ENCODE measurements at places on chromosomes 6 and 20. TPM values are rescaled to one million over a fixed set of nuclear protein-coding genes. Genes with fewer than 3 reads are reported as not detected.

The DBNDD2 gene
- total RNA-seq, result 36.6 TPM

The CMTR1 gene
- 21.2 TPM for total RNA-seq

The SLC17A9 gene
- 33.6 TPM for total RNA-seq

The ADGRB3 gene
- 1.4 TPM for total RNA-seq

The MUC21 gene
- not detected for total RNA-seq

The PPP1R3D gene
- total RNA-seq, result 5.7 TPM

The RAET1L gene
- 0.65 TPM for total RNA-seq

The SMPDL3A gene
- 7.0 TPM for total RNA-seq

The LY6G6D gene
- total RNA-seq, result not detected

The TRIM15 gene
- not detected for total RNA-seq

The HSPA1B gene
- 83.3 TPM for total RNA-seq

The SLC35F1 gene
- 0.33 TPM for total RNA-seq

The LAMA5 gene
- total RNA-seq, result 226 TPM

The GHRH gene
- total RNA-seq, result not detected

The ADGB gene
- total RNA-seq, result not detected

The SPATA25 gene
- 0.16 TPM for total RNA-seq

The MYMX gene
- 0.25 TPM for total RNA-seq

The TCF15 gene
- total RNA-seq, result not detected

The TBCC gene
- total RNA-seq, result 34.2 TPM

The MAS1 gene
- total RNA-seq, result not detected

The EPPIN gene
- total RNA-seq, result not detected

The TRPC4AP gene
- total RNA-seq, result 94.4 TPM

The SRMS gene
- not detected for total RNA-seq

The E2F1 gene
- 28.7 TPM for total RNA-seq

The HTR1E gene
- total RNA-seq, result not detected

The SIRPB1 gene
- 6.2 TPM for total RNA-seq

The ELOVL4 gene
- 2.2 TPM for total RNA-seq

The PSORS1C2 gene
- not detected for total RNA-seq

The PSORS1C1 gene
- total RNA-seq, result 1.4 TPM

The IP6K3 gene
- total RNA-seq, result 8.2 TPM

The ECT2L gene
- not detected for total RNA-seq

The TUBB gene
- 856 TPM for total RNA-seq

Data from mesangial cell (primary cell).